ENCODE measurements at places on chromosomes 11 and 22.

DNA sequence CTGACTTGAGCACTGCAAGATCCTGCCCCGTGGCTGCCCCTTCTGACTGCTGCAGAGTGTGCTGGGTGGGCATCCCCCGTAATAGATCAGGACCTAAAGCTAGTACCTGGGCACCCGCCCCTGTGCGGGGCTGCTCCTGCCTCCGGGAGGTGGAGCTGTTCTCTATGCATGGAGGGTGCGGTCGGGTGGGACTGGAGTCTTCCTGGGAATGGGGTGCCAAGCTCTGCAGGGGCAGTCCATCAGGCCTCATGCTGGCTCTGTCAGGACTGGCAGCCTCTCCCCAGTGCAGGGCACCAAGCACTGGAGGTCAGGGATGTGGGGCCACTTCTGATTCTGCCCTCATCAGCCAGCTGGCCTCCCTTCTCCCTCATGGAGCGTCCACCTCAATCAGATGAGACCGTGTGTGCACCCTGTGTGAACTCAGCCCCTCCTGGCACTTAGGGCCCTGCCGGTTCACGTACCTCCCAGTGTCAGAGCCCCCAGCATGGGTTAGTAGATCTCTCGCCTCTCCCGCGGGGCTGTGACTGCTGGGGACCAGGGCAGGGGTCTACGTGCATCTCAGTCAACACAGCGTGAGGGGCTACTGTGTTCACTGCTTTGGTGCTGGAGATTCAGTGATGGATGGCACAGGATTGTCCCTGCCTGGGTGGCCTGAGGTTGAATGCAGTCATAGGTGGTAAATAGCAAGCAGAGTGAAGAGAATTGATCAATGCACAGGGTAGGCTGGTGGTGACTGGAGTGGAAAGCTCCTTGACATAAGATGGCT, 30.8 kb downstream of the MPPED1 start:
- no peak for DNase-seq

DNA sequence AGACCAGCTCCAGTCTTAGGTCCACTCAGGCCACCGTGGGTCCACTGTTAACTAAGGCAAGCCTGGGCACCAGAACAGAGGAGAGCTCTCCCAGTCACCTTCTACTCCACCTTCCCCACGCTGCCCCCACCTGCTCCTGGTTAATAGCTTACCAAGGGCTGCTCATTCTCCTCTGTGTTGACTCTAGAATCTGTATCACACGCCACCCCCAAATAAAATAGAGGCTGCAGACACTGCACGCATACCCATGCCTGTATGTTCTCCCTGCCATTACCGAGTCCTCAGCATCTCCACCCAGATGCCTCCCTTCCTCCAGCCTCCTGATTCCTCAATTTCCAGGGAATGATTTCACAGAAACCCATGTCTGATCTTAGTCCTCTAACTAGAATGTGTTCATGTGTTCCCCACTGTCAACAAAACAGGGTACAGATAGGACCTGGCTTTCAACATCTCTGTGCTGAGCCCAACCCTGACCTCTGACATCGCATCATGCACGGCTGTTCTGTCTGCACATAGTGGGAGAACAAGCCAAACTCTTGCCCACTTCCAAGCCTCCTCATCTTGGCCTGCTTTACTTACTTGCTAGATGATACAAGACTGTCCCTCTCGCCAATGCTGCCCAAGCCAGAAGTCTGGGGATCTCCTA, 49.8 kb downstream of the SMCO4 start:
- DNase-seq = no peak

- no peak for DNase-seq
These were observed 103.7 kb downstream of the LRRC32 start for GRCh38 chr11:76566811-76567210.

GRCh38 chr11:14783788-14784187, 108.2 kb downstream of the CYP2R1 start:
- DNase-seq = no peak

DNA sequence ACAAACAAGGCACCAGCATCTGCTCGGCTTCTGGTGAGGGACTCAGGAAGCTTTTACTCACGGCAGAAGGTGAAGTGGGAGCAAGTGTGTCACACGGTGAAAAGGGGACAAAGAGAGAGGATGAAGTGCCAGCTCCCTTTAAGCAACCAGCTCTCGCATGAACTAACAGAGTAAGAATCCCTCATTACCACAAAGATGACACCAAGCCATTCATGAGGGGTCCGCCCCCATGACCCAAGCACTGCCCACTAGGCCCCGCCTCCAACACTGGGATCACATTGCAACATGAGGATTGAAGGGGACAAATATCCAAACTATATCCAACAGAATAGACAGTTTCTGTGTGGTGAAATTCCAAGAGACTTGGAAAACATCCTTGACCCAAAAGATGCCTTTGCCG, 198.2 kb upstream of the POU2AF2 start:
- DNase-seq = no peak

GRCh38 chr11:114250993-114251814, 45.0 kb upstream of the NNMT start:
- DNase-seq = no peak

DNA sequence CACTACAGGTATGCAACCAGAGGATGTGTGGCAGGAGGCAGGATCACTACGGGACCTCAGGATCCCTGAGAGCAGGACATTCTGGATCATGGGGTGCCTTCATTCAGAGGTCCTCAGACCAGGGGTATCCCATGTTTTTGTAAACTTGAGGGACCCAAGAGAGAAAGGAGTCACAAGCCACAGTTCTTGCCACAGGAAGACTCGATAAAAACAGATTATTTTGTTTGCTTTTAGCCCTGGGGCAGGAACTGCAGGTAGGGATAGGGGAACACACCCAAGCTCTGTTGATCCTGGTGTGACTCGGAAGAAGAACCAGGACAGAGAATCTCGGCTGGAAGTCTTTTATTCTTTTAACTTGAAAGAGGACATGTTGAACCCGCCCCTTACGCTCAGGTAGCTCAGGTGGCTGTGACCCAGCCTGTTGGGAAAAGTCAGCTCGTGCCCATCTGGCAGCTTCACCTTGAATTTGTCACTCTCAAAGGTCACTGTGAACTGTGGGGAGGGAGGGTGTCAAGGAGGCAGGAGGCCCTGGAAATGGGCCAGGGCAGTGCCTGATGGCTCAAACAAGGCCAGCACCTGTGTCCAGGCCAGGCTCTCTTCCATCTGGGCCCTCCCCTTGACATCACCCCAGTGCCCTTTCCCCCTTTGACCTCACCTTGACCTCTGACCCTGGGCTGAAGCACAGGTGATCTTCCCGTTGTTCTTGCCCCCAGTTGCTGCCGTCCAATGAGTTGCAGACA, 9.8 kb downstream of the LGALS2 start:
- no peak for DNase-seq

DNA sequence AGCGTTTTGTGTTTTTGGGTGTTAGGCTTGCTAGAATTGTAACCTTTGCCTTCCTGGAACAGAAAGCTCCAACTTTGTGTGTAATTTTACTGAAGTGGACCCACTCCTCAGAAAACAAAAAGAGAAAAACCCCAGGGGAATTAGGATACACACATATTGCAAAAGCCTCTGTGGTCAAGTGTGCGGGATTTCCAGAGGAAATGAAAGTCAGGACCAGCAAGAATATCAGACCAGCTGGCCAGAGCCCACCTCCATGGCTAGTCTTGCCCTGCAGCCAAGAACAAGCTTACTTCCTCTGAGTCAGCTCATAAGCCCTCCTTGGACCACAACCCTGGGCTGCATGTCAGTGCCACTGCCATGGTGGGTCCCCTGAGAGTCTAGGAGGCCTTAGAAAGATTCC, 37.0 kb upstream of the FTH1 start:
- no peak for DNase-seq

GRCh38 chr11:17631702-17632365, 84.8 kb downstream of the OTOG start:
- no peak for DNase-seq

GRCh38 chr11:120172054-120172911, 34.4 kb upstream of the TRIM29 start:
- DNase-seq = peak; percentile 27

- no peak for DNase-seq
These were observed 16.1 kb downstream of the LRP5 start for GRCh38 chr11:68328374-68329091.

DNA sequence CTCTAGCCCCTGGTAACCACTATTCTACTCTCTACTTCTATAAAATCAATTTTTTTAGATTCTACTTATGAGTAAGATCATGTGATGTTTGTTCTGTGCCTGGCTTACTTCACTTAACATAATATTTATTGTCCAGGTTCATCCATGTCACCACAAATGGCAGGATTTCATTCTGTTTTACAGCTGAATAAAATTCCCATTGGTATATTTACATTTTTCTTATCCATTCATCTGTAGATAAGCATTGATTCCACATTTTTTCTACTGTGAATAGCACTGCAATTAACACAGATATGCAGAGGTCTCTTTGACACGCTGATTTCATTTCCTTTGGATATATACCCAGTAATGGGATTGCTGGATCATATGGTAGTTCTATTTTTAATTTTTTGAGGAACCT, 15.8 kb downstream of the SLC25A17 start:
- DNase-seq = no peak

DNA sequence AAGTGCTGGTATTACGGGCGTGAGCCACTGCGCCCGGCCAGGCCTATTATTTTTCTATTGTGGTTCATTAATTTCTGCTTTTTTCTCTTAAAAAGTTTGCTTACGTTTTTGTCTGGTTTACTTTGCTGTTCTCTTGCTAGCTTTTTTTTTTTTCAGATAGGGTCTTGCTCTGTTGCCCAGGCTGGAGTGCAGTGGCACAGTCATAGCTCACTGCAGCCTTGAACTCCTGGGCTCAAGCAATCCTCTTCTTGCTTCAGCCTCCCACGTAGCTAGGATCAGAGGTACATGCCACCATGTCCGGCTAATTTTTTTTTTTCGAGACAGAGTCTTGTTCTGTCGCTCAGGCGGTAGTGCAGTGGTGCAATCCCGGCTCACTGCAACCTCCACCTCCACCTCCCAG, 18.7 kb downstream of the F2 start:
- no peak for DNase-seq

DNA sequence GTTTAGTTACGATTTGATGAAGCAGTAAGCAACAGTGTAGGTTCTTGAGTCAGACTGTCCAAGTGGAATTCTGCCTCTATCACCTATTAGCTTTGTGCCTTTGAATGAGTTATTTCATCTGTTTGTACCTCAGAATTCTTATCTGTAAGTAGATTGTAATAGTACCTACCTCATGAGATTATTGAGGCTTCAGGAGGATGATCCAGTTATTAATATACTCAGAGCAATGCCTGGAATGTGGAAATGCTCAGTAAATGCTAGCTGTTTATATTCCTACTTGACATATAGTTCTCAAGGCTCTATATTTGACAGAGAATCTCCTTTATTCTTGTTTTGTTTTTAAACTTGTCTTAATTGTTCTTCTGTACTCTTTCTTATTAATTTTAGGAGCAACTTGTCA, 70.1 kb downstream of the SFI1 start:
- no peak for DNase-seq

GRCh38 chr22:49828599-49828965, 909 bp upstream of the BRD1 start:
- DNase-seq = no peak

DNA sequence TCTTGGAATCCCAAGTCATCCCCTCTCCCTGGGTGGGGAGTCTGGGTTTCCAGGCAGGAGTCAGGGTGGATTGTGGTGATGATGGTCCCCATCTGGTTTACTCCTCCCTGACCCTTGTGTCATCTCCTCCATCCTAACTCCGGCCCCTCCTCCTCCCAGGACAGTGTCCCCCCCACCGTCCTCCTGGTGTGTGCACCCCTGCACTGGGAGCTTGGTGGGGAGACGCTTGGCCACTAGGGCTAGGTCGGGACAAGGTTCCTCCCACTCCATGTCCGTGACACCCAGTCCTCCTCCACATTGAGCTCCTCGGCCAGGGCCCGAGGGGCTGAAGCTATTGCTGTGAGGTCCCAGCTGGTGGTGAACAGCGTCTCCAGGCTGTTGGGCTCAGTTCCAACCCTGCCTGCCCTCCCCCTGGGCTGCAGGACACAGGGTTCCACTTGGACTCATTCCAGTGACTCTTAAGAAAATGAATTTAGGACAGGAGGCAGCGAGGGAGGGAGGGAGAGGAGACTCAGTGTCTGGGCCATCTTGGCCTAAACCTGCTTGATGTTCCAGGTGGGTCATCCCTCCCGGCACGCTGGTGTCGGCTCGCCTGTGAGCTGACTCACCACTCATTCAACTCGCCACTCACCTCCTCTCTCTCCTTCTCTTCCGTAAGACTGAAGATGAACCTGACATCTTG, 433.2 kb downstream of the TBC1D22A start:
- DNase-seq = no peak

- no peak for DNase-seq
These were observed 8.7 kb upstream of the MS4A4E start for GRCh38 chr11:60251485-60252212.

DNA sequence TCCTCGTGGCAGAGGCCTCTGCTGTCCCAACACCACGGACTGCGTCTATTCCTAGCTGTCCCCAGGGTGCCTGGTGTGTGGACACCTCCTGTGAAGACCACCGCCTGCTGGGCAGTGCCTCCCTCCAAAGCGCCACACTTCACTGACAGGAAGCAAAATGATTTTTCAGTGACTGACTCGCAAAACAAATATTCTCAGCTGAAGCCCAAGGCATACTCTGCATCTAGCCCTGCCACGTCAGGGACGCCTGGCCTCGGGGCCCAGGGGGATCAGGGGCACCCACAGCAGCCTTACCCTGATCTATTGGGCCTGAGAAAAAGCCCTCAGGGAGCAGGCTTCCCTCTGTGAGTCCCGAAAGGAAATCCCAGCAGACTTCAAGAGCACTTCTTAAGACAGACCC, 2.2 kb downstream of the BRD1 start:
- DNase-seq = no peak

- DNase-seq = no peak
These were observed 15.3 kb downstream of the RTL6 start for GRCh38 chr22:44482776-44483175.

DNA sequence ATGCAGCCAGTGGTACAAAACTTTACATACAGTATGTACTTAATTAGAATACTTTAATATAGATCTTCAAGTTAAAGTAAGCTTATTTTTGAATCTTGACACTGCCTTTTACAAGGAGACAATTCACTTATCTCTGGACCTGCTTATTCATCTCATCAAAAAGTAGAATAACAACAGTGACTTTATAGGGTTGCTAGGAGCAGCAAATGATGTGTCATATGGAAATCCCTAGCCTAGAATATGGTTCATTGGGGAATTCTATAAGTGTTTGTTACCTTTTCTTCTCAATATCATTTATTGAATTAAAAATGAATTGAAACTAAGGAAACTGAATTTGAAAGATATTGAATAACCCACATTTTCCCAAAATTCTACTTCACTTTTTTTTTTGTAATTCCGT, 45.0 kb upstream of the FIBIN start:
- DNase-seq = no peak
